ENCODE measurements at places on chromosomes 6 and 20.

GRCh38 chr6:11083956-11084355, 9.7 kb upstream of the SMIM13 start:
- DNase-seq, result no peak

- DNase-seq, result no peak
These were observed 38.5 kb downstream of the TSPYL4 start for GRCh38 chr6:116215414-116215813.

DNA sequence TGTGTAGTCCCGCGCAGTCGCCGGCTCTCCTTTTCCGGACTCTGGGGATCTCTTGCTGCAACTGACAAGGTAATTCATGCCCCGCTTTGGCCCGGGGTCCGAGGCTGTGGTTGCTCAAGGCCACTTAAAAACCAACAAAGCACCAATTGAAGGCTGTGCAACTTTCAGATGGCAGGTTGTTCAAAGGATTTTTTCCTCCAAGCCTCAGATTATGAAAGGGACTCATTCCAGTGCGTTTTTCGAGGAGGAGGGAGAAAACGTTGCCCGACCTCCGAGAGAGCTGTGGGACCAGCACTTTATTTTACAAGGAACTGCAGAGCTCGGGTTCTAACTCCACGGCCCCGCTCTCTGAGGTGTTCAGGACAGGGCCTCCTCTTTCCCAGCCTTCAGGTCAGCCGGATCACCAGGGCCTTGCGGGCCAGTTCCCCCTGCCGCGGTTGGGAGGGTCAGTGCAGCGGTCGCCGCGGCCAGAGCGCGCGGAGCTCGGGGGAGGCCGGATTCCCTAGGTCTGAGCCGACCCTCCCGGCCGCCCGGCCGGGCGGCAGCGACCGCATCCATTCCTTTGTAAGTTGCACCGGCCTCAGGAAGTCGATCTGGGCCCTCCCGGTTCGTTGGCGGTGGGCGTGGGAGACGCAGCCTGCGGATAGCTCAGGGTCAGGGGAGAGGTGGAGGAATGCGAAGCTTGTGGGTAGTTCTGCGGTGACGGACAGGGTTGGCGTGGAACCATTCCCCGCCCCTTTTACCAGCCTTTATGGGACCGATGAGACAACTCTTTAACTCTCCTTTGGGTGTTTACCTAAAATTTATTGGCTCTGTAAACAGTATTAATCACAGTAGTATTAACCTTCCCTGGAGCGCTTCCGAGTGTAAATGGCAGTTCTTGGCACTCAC, 1.6 kb downstream of the UTRN start:
- peak; percentile 73 for DNase-seq

GRCh38 chr20:57870597-57871236, 160.9 kb upstream of the PMEPA1 start:
- DNase-seq, result no peak

- no peak for DNase-seq
These were observed 2.7 kb downstream of the KHDRBS2 start for GRCh38 chr6:62283365-62283764.

GRCh38 chr6:53795340-53795701, 516 bp downstream of the LRRC1 start:
- no peak for DNase-seq

DNA sequence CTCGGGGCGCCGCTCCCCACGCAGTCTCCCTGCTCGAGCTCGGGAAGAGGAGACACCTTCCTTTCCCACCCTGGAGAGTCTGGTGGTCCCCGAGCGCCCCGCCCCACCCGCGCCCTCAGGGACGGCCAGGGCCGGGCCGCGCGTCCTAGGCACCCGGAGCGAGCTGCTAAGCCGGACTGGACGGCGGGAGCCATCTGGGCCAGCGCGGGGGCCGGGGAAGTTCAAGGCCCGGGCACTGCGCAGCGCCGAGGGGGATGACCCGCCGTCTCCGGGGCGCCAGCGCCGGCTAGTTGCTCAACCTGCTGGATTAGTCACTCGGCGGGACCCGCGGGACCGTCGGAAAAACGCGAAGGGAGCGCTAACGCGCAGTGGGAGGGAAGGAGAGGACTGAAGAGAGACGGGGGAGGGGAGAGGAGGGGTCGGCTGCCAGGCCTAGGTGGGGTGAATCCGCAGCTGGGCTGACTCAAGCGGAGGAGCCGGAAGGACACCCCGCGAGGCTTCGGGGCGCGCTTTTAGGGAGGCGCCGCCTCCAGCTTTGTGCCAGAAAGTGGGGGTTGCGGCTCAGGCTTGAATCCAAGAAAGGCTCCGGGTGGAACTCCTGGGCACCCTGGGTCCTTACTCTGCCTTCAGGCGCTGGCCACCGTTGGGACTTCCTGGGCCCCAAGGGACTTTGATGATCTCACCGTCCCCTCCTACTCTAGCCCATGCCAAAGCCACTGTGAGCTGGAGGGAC, 75.7 kb upstream of the FOXP4 start:
- no peak for DNase-seq

- DNase-seq, result no peak
These were observed 170.9 kb downstream of the PHF3 start for GRCh38 chr6:63806573-63806913.

- peak; percentile 49 for DNase-seq
These were observed 94.4 kb upstream of the FAM184A start for GRCh38 chr6:119172824-119173223.

GRCh38 chr6:104423691-104424090, 436.0 kb downstream of the HACE1 start:
- no peak for DNase-seq

GRCh38 chr6:45721665-45722064, 294.0 kb downstream of the CLIC5 start:
- no peak for DNase-seq

DNA sequence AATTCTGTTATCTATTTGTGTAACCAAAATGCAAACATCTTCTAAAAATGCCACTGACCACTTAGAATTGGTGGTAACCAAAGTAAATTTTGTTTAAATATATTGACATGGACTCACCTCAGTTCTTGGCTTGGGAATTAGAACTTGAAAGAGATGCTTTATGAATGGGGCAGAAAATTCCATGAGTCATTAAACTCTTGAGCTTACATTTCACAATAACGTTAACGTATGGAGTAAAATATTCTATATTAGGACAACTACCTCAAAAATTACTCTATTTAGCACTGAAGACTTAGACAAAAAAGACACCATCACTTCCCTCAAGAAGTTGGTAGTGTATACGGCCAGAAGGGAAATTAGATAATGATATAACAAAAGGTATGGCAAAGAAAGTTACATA, 752.2 kb upstream of the MARCKS start:
- no peak for DNase-seq

DNA sequence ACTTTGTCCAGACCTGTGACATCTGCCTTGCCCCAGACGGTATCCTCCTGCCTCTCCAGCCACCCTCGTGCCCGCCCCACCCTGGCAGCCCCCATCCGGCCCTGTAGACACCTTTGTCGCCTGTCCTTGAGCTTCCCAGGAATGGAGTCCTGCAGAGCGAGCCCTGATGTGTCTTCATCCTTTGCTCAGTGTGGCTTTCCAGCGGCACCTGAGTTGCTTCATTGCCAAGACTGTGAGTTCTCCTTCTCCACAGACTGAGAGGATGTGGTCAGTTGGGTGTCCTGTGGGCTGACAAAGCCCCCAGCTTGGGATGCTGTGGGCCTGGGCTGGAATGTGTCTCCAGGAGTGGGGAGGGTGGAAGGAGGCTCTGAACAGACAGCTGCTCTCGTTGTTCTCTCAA, 1.7 kb upstream of the CST4 start:
- no peak for DNase-seq

- no peak for DNase-seq
These were observed 798.5 kb upstream of the EPHA7 start for GRCh38 chr6:94217836-94218235.
